Renal cortex interstitium (tissue), 15 donors: ENCODE measurements at places on chromosomes 6 and 20.
A peak's percentile ranks its signal among the peaks of the same experiment; 100 is the strongest.

- peak; percentile 78 for DNase-seq
These were observed 136.3 kb downstream of the LY86 start for GRCh38 chr6:6724539-6725467.

- no peak for DNase-seq
These were observed 27.4 kb upstream of the BMP2 start for GRCh38 chr20:6740096-6740495.

GRCh38 chr6:16840291-16840690 is 79.0 kb upstream of the ATXN1 start:
- DNase-seq = no peak

DNA sequence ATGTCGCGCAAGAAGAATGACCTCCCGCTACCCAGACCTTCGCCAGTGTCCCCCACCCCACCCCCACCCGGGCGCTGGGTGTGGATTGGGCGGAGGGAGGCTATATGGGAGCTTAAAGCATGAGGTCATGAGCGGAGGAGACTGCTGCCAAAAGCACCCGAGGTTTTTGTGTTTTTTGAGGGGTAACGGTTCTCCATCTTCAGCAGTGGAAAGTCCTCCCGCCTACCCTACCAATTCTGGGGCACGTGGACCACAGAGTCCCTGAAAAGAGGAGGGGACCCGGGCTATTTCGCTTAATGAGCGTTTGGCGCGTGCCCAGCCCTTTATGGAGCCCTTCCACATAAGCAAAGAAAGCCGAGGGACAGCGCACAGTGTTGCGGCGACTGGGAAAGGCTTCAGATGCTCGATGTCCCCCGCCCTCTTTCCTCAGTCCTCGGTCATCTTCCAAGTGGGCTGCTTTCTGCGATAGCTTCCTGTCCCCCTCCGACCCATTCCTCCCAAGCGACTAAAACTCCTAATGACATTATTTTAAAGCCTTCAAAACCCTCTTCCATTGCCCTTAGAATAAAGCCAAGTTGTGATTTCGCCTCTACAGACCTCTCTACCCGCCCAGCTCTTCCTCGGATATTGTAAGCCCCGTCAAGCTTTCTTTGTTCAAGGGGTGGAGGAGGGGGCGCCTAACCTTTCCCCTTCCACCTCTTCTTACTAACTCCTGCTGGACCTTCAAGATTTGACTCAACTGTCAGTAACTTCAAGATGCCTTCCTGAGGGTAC is 2.1 kb upstream of the TRERF1 start:
- peak; percentile 61 for DNase-seq
